ENCODE measurements at places on chromosomes 12 and 14.

- no peak for DNase-seq
Observed at GRCh38 chr12:126914170-126914793, 1352.7 kb upstream of the TMEM132C start.

- DNase-seq = no peak
Observed at GRCh38 chr12:71478270-71478669, 38.7 kb downstream of the LGR5 start.

GRCh38 chr14:66992776-66993175, 196.5 kb upstream of the GARIN2 start:
- DNase-seq = no peak

DNA sequence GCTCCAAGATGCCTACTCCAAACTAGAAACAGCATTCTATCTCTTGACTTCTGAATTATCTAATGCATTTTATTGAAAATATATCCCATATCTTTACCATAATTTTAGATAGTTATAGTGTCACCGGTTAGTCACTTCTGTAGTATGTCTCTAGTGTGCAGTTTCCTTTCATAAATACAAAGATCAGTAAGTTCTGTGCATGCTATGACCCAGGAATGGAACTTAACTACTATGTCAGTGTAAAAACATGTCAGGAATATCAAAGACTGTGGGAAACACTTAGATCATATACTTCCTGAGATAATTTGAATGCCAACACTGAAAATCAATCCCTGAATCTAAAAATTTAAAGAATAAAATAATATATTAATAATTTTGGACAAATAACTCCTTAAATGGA, 237.6 kb downstream of the ATXN7L3B start:
- no peak for DNase-seq

GRCh38 chr14:38999949-39000348, 103.1 kb downstream of the SEC23A start:
- DNase-seq = no peak

DNA sequence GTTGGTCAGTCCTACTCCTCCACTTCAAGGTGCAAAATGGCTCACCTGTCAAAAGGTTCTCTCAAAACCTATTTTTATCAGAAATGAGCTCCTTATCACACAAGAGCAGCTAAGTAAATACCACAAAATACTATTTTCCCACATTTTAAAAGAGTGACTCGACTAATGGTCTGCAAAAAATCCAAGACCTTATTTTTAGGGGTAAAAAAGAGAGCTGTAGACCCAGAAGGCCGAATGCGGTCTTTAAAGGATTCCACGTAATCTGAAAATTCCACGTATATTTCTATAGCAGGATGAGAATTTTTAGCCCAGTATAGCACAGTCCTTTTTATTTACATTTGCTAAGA, 3.8 kb downstream of the C14orf93 start:
- DNase-seq = no peak

DNA sequence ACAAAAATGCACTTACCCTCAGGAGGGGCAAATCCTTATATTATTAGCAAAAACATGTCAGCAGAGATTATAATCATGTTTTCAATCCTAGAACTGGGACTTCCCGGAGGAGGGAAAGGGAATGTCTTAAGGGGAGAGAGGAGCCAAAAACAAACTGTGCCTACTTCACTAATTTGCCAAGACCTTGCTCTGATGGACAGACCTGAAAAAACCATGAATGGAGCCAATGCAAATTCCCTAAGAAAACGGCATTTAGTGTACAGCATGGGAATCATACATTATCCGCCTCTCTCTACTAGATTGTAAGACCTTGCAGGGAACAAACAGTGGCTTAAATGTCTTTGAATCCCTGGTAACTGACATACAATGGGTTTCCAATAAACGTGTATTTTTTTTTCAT, 70.4 kb downstream of the NTN4 start:
- DNase-seq = no peak

- no peak for DNase-seq
Observed at GRCh38 chr12:53733051-53733806, 6.0 kb upstream of the CALCOCO1 start.

DNA sequence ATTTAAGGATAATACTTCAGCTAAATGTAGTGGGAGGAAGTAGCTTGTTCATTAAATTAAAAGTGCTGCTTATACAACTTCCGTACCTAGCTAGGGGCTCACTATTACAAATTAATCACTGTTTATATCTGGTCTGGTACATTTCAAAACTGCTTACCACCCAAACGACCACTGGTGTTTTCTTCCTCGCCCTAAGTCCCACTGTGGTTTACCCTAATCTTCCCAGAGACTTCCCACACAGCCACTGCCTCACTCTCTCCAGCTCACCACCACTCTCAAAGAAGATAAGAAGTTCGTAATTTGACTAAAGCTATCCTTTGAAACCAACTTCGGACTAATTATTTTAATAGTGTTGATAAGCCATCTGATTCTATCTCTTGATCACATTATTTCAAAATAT, 62.6 kb downstream of the PLXNC1 start:
- no peak for DNase-seq

DNA sequence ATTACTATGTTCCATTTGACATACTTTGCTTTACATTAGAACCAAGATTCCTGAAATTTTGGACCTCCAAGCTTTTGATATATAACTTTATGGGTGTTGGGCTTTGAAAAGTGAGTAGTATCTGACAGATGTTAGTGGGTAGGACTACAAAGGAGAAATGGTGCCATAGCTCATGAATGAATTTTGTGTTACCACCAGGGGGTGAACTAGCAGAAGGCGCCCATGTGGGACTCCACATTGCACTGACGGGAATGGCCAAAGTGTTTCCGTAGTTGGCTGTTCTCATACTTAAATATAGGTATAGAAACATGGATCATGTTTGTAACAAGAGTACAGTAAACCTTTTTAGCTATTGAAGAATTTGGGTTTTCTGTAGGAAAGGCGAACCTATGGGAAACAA, 337.5 kb downstream of the FLRT2 start:
- no peak for DNase-seq

- DNase-seq = no peak
Observed at GRCh38 chr12:130120012-130120805, 42.1 kb upstream of the FZD10 start.

DNA sequence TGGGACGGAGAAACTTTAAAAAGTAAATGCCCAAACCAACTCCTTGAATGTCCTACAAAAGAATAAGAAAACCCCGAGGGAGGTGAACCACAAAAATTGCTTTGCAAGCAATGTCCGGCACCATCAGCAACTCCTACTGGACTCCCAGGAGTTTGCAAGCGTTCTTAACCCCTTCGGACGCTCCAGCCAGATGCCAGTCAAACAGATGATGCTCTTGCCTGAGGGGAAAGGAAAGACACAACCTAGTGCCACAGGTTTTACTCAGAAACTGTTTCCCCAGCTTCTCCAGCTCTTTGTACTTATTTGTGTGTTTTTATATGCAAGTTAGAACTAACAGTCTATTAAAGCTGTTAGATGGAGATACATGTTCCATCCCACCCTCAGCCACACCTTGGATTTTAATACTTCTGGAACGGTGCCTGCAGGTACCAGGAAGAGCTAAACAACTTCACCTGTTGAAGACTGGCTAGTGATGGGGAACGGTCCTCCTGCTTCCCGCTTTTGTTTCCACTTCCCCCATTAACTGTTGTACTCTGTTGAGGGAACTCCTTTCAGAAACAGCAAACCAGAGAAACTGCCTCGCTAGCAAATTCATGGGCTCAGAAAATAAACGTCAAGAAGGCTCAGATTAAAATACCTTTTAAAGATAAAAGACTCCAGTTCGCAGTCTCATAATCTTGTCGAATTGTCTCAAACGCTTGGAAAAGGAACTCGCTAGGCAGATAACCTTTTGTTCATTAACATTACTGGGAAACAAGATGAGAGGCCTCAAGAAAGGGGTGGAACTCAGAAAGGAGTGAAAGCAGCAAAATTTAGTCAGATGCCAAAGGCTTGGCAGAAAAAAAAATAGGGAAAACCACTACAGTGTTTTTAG, 1.1 kb upstream of the FERMT2 start:
- DNase-seq = no peak

DNA sequence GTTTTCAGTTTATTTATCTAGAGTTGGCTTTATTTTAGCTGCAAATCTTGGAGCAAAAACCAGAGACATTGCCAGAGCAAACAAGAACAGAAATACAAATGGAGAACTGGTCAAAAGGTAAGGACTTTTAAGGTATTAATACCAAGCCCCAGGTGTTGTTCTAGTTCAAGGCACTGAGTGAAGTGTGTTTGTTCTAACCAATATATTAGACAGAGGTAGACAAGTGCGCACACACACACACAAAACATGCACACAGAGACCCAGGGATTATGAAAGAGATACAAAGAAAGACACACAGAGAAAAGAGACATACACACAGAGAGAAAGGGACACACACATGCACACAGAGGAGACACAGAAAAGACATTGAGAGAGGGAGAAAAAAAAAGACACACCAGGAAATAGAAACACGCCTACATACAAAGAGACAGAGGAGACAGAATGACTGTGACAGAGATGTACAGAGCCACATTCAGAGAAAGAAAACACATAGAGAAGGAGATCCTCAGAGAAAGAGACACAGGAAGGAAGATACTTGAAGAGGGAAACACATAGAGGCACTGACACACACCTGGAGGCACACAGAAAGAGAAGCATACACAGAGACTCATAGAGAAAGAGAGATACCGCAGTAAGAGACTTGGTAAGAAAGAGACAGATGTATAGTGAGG, 50.2 kb downstream of the MIPOL1 start:
- no peak for DNase-seq

DNA sequence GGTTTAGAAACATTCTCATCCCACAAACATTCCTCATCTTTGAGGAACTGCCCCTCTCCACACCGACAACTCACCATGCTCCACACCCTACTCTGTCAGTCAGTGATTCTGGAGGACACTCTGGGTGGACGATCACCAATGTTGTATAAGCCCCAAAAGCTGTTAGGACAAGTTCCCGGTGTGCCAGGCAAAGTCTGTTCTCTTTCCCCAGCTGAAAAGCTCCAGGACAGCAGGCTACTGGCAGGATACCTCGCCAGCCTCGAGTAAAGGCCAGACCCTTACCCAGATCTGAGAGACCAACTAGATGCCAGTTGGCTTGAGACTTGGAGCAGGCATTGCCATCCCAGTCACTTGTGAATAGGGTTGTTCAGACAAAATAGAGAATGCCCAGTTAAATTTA, 12.0 kb downstream of the KRT5 start:
- DNase-seq = no peak

GRCh38 chr12:94922561-94922960, 80.9 kb downstream of the NDUFA12 start:
- DNase-seq = no peak

- no peak for DNase-seq
Observed at GRCh38 chr14:53109105-53110041, 43.8 kb downstream of the DDHD1 start.

DNA sequence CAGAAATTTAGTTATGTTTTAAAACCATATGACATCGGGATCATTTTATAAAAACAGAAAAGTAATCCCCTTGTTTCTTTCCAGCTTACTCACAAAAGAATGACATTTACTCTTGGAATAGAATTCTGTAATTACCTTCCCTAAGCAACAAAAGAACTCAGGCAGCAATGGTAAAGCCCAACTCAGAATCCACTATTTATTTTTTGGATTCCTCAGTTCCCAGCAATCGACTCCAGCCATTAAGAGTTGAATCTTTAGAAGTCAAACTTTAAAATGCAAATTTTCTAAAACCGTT, 65.9 kb downstream of the FOXN3 start:
- no peak for DNase-seq

DNA sequence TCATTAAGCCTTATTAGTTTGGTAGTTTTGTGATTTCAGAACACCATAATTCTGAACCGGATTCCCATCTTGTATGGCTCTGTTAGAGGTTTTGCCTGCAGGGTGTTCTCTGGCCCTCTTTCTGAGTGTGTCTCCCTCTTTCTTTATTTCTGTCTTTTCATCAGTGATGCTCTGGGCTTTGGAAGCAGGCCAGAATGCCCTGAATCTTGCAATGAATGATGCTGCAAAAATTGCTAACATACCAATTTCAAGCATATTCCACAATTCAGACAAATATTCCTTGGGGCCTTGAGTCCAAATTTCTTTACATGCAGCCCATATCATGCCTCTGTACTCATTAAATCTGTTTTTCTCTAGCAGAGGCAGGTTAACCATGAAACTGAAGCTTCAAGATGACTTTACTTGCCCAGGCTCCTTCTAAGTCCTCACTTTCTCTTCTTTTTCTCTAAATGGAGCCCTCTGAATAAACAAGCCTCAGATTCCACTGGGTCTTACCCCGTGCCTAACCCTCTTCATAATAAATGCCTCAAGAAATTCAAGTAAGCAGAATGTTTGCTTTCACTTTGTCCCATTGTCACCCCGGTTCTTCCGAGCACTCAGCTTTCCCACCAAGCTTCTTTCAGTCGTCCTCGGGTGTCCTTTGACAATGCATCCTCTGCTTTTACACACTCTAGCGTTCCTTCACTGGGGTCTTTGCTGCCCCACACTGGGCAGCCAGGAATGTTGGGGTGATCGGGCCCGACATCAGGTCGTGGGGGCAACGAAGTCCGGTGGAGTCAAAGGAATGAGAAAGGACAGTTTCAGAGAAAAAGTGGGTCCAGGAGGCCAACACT, 78.8 kb upstream of the SLC38A4 start:
- no peak for DNase-seq

- DNase-seq = no peak
Observed at GRCh38 chr12:53063708-53064612, 14.1 kb downstream of the TNS2 start.

GRCh38 chr12:41709012-41709411, 435.7 kb downstream of the GXYLT1 start:
- DNase-seq = no peak

- no peak for DNase-seq
Observed at GRCh38 chr12:111728795-111729194, 37.9 kb upstream of the ALDH2 start.

DNA sequence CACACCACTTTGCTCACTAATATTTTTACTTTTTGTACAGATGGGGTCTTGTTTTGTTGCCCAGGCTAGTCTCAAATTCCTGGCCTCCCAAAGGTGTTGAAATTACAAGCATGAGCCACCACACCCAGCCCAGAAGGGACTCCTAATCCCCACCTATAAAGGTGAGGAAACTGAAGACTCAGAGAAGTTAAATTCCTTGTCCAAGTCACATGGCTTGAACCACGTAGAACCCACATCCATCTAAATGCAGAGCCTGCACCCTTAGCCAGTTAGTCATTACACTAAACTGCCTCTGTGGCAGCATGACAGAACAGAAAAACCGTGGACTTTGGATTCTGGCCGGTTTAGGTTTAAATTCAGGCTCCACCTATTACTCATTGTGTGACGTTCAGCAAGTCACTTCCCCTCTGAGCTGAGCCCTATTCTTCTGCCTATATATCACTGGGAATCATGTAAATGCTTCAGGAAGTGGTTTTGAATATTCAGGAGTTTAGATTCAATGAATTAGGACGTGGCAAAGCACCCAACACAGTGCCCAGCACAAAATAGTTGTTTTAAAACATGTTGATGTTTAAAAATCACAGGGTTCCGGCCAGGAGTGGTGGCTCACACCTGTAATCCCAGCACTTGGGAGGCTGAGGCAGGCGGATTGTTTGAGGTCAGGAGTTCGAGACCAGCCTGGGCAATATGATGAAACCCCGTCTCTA, 3.0 kb upstream of the CORO1C start:
- DNase-seq = no peak
